ENCODE measurements at places on chromosomes 11 and 22.
A peak's percentile ranks its signal among the peaks of the same experiment; 100 is the strongest.

- no peak overlapping the region for H3K4me3 ChIP-seq
- DNase-seq = no peak
- no peaks in the 10 kb centered on the region for H3K36me3 ChIP-seq
Observed at GRCh38 chr11:25838918-25839625, 492.9 kb upstream of the ANO3 start.

GRCh38 chr11:112219476-112220232, 6.6 kb upstream of the PTS start:
- H3K4me3 ChIP-seq = no peak overlapping the region
- H3K4me1 ChIP-seq = no peaks in the 10 kb centered on the region
- H3K27me3 ChIP-seq = no peaks in the 10 kb centered on the region

DNA sequence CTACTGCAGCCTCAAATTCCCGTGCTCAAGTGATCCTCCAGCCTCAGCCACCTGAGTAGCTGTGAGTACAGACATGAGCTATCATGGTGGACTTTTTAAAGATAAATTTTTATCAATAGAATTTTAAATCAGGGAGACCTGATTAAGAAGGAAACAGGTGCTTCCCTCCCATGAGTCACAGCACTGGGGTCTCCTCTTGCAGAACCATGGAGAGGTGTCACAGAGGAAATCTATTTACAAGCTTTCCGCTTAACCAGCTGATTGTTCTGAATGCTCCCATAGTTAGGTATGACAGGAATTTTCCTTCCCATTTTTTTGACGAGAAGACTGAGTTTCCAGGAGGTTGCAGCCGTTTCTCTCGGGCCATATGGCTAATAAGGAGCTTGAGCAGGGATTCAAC, 516.1 kb downstream of the MIAT start:
- DNase-seq = no peak
- no peaks in the 10 kb centered on the region for H3K36me3 ChIP-seq
- no peak overlapping the region for H3K27ac ChIP-seq
- no peaks in the 10 kb centered on the region for H3K4me1 ChIP-seq
- peaks cover 6% of the 10 kb centered on the region for H3K27me3 ChIP-seq

- H3K36me3 ChIP-seq = no peaks in the 10 kb centered on the region
- H3K4me3 ChIP-seq = no peak overlapping the region
- H3K27me3 ChIP-seq = no peaks in the 10 kb centered on the region
- no peak overlapping the region for H3K27ac ChIP-seq
- DNase-seq = no peak
- H3K4me1 ChIP-seq = no peaks in the 10 kb centered on the region
Observed at GRCh38 chr11:47057365-47057764, 119.3 kb downstream of the ARFGAP2 start.

GRCh38 chr22:34829485-34829884, 236.5 kb upstream of the ISX start:
- H3K27ac ChIP-seq = no peak overlapping the region
- H3K4me1 ChIP-seq = no peaks in the 10 kb centered on the region
- no peaks in the 10 kb centered on the region for H3K27me3 ChIP-seq
- H3K36me3 ChIP-seq = no peaks in the 10 kb centered on the region
- no peak overlapping the region for H3K4me3 ChIP-seq
- DNase-seq = no peak

- H3K4me1 ChIP-seq = no peaks in the 10 kb centered on the region
- H3K36me3 ChIP-seq = no peaks in the 10 kb centered on the region
- peak overlapping the region; percentile 63 for H3K27ac ChIP-seq
- H3K4me3 ChIP-seq = no peak overlapping the region
- H3K27me3 ChIP-seq = no peaks in the 10 kb centered on the region
Observed at GRCh38 chr11:128336203-128336602, 251.2 kb downstream of the ETS1 start.

- peak overlapping the region; percentile 59 for H3K27ac ChIP-seq
- H3K27me3 ChIP-seq = no peaks in the 10 kb centered on the region
- no peak overlapping the region for H3K4me3 ChIP-seq
- DNase-seq = peak; percentile 43
- H3K4me1 ChIP-seq = peaks cover 11% of the 10 kb centered on the region
- H3K36me3 ChIP-seq = no peaks in the 10 kb centered on the region
Observed at GRCh38 chr11:120215634-120216033, 4.8 kb downstream of the OAF start.

GRCh38 chr22:40449676-40450035, 79.3 kb downstream of the SGSM3 start:
- H3K36me3 ChIP-seq = no peaks in the 10 kb centered on the region
- peaks cover 43% of the 10 kb centered on the region for H3K4me1 ChIP-seq
- peak overlapping the region; percentile 77 for H3K27ac ChIP-seq
- H3K27me3 ChIP-seq = no peaks in the 10 kb centered on the region

- H3K4me3 ChIP-seq = no peak overlapping the region
- H3K27me3 ChIP-seq = no peaks in the 10 kb centered on the region
- H3K27ac ChIP-seq = no peak overlapping the region
- DNase-seq = no peak
Observed at GRCh38 chr11:26573896-26574295, 1.8 kb upstream of the MUC15 start.

All from gastrocnemius medialis (tissue), 4 donors.